Caco-2 (cell line): ENCODE measurements at places on chromosomes 12 and 14.
A peak's percentile ranks its signal among the peaks of the same experiment; 100 is the strongest.

DNA sequence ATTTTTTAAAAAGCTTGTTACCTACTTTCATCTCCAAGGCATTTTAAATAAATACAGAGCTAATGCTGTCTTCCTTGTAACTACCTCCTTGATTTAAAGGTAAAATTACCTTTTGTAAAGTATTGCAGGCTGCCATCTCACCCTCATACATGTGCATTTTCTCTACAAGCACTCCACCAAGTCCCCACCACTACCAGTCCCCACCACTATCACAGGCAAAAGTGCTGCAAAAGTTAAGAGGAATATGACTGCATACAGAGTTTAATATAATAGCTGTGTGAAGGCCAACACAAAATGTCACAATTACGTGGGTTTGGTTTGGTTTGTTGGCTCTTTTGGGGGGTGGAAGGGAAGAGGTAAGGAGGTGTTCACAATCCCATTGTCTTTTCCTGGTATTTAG, 9.6 kb downstream of the SIX1 start:
- DNase-seq = no peak

- DNase-seq = peak; percentile 82
These were observed 2.3 kb downstream of the WNT1 start for GRCh38 chr12:48980389-48980952.

DNA sequence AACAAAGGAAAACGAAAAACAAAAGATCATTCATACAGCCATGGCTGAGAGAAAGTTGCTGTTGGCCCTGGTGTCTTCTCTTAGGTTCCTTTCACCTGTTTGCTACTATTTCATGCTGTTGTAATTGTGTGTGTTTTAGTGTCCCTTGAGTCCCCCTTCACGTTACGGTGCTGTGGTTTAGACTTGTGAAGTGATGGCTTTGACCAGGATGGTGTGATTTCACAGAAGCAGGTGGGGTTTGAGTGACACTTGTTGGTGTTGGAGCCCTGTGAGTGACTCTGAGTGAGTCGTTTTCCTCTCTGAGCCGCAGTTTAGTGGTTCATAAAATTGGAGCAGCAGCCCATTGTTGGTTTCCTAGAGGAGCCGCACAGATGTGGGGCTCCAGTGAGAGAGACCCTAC, 635.4 kb downstream of the VRK1 start:
- no peak for DNase-seq

DNA sequence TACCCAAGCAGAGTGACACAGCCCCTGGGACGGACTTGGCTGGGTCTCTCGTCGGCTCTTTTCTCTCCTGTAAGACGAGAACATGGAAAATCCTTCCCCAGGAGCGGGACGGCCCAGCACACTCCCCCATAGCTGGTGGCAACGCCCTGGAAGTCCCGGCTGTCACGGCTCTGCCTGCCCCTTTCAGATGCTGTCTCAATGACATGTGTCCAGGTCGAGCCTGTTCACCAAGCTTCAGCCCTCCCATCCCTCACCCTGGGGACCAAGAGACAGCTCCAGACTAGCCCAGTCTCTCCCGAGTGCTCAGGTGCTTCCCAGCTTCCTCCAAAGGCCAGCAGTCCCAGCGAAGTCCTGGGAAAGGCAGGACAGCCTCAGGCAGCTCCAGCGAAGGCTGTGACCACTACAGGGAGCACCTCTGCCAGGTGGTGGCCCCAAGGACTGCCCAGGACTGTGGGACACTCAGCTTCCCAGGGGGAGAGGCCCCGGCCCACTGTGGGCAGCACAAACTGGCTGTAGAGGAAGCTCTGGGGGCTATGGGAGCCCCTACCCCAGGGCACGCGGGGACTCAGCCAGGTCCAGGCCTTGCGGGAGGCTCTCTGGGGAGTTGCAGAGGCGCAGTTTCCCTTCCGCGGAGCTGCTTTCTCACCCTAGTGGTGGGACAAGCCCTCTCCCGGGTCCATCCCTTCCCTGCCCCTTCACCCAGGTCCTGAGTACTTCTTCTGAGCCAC, 33.6 kb downstream of the TNFAIP2 start:
- DNase-seq = no peak

DNA sequence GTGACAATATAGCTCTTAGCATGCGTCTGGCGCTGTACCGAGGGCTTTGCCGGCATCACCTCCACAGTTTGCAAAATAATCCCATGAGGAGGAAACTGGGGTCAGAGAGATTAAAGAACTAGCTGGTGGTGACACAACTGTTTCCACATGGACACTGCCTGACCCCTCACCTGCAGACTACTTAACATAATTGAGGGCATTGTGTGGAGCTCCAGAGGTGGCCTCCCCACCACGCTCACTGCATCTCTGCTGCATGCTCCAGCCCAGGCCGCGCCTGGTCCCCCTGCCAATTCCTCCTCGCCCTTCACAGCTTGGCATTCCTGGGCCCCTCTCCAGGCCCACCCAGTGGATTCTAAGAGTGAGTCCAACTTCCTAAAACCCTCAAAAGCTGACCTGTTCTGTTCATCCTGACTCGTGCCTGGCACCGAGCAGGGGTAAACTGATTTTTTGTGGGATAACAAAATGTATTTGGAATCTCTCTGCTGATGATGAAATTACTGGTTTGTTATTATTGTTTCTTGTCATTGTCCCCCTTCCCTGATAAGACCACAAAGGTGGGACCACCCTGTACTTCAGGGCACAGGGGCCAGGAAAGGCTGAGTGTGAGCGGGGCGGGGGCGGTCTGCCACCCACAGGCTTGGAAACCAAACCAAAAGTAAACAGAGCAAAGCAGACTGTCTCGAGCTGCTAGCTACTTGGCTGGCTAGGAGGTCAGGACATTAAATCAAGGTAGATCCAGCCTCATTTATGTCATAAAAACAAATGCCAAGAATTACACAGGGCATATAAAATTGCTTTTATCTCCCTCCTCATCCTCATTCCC, 40.6 kb downstream of the CHGA start:
- no peak for DNase-seq

DNA sequence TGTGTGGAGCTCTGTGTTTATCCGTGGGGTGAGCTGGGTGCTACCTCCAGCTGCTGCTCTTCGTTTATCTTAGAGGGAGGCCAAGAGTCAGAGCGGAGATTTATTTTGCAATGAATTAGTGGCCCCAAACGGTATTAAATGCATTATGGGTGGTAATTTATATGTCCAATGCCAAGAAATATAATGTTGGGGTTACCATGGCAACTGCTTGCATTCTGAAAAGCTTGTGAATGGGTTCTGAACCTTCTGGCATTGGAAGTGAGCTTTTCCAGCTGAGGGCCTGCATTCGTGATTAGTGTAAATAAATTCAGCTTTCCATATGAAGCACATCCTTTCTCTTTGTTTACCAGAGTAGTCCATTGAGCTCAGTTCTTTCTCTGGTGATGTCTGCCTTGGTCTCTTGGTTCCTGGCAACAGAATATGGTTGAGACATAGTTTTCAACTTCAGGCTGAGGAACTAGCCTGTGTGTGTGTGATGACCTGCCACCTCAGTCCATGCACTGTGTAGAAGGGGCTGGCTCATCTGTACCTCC, 51.8 kb downstream of the TRAF3 start:
- no peak for DNase-seq

GRCh38 chr12:109358154-109358869, 10.6 kb downstream of the MYO1H start:
- DNase-seq = no peak

- DNase-seq = no peak
These were observed 72.4 kb downstream of the NT5DC3 start for GRCh38 chr12:103768467-103769123.

GRCh38 chr14:31297701-31298344, 90.2 kb upstream of the HECTD1 start:
- DNase-seq = no peak

DNA sequence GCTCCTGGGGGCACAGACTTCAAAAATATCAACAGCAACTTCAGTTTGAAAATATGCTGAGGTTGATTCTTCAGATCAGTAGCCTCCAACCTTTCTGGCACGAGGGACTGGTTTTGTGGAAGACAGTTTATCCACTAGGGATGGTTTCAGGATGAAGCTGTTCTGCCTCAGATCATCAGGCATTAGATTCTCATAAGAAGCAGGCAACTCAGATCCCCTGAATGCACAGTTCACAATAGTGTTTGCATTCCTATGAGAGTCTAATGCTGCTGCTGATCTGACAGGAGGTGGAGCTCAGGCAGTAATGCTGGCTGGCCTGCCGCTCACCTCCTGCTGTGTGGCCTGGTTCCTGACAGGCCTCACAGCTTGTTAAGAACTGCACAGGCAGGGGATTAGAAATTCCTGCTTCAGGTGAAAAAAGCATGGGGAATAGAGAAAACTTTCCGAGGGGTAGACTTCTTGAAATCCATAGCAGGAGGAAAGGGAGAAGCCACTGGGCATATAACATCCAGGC, 12.8 kb downstream of the EPYC start:
- no peak for DNase-seq

DNA sequence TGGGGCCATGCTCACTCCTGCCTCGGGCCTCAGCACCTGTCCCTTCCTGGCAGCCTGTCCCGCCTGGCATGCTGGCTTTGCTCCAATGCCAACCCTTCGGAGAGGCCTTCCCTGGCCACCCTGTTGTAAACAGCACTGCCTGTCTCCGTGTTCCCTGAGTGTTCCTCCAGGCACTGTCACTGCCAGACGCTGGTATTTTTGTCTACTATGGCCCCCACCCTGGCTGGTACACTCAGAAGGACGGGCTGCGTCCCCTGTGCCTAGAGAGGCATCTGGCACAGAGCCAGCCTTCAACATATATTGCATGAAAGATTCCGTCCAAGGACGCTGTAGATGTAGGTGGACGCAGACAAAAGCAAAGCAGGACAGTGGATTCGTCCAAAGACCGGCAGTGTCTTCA, 2.7 kb upstream of the ASPG start:
- DNase-seq = no peak

- no peak for DNase-seq
These were observed 201.4 kb upstream of the EEA1 start for GRCh38 chr12:93130366-93131054.

GRCh38 chr12:63826006-63826585, 18.4 kb upstream of the SRGAP1 start:
- peak; percentile 35 for DNase-seq

- peak; percentile 87 for DNase-seq
These were observed 1.4 kb downstream of the IFFO1 start for GRCh38 chr12:6554168-6555017.

DNA sequence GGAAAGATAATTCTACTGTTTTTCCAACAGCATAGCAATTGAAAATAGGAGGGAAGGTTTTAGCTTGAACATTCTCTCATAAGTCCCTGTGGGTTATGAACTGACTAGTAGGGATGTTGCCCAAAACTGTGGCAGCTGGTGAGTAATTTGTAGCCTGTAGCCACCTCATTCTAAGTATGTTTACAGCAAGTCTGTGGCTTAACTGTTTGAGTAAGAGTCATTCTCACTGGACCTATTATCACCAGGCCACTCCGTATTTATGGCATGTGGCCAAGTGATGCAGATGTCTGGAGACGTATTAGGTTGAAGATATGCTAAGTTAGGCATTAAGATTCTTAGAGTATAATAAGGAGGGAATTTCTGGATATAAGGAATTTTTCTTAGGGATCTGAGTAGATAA, 458.3 kb downstream of the ETNK1 start:
- no peak for DNase-seq

- no peak for DNase-seq
These were observed 418.6 kb downstream of the PDZRN4 start for GRCh38 chr12:41606468-41607445.

DNA sequence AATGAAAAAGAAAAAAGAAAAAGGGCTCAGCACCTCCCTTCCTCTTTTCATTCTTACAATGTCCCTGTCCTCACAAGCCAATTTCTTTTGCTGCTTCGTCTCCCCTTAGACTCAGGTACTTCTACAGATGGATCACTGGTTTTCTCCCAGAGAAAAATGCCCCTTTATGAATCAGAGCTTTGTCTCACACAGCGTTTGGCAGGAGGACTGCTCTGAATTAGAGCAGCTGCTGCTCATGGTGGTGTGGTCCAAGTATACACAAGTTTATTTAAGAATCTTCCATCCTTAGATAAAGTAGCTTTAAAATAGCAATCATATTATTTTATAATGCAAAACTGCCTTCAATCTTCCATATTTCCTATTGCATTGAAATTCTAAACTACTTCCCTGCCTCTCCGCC, 80.3 kb downstream of the SLC8A3 start:
- no peak for DNase-seq

DNA sequence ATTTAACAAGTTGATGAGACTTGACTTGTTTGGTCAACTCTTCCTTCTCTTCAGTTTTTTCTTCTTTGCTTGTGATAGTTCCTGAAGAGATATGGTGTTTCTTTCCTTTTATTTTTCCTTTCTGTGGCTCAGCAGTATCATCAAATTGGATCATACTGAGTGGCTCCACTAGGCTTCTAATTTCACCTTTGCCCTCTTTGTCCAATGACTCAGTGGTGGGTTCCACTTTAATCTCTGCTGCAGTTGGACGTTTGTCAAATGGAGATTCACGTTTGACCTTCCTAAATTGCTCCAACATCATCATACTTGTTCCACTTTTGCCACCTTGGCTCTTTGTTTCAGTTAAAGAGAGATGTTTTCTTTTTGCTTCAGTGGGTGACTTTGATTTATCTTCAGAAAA, 41.5 kb downstream of the FAM186A start:
- no peak for DNase-seq

DNA sequence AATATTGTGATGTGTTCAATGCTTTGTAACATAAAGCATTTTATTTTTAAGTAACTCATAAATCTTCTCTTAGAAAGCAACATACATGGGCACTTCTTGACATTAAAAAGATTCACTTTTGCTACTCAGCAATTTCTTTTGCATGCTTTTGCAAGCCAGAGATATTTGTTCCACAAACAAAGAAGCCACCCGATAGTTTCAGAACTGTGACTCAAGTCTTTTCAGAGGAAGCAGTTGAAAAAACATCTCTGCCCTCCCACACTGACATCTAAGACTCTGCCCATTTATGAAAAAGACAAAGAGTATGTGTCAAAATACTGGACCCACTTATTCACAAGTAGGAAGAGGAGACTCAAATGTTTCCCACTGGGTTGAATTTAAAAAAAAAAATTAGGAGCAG, 7.5 kb downstream of the APPL2 start:
- no peak for DNase-seq

DNA sequence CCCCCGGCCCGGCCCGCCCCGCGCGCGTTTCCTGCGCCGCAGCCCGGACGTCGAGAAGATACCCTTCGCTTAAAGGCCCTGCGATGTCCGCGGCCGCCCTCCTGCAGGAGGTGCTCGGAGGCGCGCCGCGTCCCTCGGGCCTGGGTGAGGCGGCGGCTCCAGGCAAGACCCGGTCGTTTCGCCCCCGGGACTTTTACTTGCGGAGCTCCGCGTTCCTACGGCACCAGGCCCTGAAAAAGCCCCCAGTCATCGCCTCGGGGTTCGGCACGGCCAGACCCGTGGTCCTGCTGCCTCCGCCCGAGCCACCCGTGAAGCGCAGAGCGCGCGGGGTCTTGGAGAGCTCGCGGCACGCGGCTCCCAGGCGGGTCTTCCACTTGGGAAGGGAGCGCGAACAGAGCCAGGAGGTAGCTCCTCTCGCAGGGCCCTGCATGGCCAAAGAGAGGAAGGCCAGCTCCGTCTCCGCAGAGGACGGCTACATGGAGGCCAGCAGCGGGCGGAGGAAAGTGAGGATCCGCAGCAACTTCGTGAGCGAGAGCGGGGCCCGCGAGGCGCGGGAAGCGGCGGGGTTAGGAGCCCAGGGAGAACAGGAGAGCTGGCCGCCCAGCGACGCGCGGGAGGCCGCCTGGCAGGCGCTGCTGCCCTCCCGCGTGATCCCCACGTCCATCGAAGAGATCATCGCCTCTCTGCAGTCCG, 26.9 kb downstream of the TTC6 start:
- no peak for DNase-seq
